ENCODE measurements at places on chromosomes 3 and 15.

DNA sequence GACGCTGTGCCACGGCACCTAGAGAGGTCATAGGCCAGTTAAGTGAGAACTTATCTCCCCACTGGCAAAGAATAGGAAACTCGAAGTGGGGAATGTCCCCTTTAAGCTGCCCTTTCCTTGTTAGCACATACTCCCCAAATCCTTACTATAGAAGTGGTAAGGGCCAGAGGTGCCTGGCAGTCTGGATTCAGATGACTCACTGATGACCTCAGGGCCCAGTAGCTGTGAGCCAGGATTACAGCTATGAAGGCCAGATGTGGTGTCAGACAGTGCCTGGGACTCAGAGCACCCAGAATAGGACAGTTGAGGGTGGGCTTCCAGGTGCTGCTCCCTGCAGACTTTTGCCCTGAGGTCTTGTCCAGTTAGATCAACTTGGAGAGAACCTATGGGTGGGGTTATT lies 37.7 kb downstream of the PDIA5 start:
- DNase-seq: peak; percentile 63

- DNase-seq: peak; percentile 25
These were observed 6.3 kb downstream of the MTMR10 start for GRCh38 chr15:30985081-30985531.

- no peak for DNase-seq
These were observed 7.8 kb upstream of the KIF7 start for GRCh38 chr15:89662893-89663626.

- DNase-seq: no peak
These were observed 52.7 kb upstream of the GCNT3 start for GRCh38 chr15:59558851-59559250.

- no peak for DNase-seq
These were observed 61.6 kb downstream of the DCBLD2 start for GRCh38 chr3:98839846-98840245.

- no peak for DNase-seq
These were observed 370.9 kb downstream of the NR2F2 start for GRCh38 chr15:96701443-96701842.

GRCh38 chr3:157916672-157917071 lies 189.5 kb downstream of the SHOX2 start:
- DNase-seq: no peak

- no peak for DNase-seq
These were observed 62.5 kb upstream of the LIPC start for GRCh38 chr15:58369261-58369701.

DNA sequence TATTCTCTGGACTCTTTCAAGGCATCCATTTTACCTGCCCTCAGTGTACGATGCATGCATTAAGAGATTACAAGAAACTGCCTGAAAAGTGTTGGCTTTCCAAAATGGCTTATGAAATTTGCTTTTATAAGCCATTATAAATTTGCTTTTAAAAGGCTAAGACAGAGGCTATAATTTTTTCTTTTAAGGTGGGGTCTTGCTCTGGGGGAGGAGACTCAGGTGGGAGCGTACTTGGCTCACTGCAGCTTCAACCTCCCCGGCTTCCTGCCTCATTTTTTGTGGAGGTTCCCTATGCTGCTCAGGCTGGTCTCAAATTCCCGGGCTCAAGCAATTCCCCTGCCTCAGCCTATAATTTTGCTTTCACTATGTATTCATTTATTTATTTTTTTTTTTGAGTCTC lies 17.6 kb downstream of the TRA2B start:
- DNase-seq: no peak

GRCh38 chr15:51335538-51336410 lies 2.6 kb downstream of the CYP19A1 start:
- DNase-seq: no peak

GRCh38 chr3:93904568-93904967 lies 69.1 kb downstream of the PROS1 start:
- no peak for DNase-seq

DNA sequence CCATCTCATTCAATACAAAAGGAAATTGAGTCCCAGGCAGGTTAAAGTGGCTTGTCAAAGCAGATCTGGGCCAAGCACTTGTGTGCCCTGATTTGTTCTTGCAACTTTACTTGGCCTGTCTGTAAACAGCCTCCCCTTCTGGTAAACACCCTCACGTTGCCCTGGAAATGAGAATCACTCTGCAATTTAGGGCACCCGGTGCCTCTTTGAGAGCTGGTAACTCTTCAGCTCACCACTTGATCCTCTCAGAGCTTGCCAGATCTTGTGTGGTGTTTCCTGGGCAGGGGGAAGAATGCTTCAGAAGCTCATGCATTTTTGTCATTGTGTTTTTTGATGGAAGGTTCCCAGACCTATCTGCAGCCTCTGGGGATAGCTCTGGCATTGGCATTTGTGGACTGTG lies 11.3 kb downstream of the MED12L start:
- DNase-seq: no peak

- DNase-seq: no peak
These were observed 311.2 kb upstream of the TMC3 start for GRCh38 chr15:81685237-81685636.

GRCh38 chr3:156750874-156751245 lies 75.3 kb upstream of the LEKR1 start:
- DNase-seq: no peak

DNA sequence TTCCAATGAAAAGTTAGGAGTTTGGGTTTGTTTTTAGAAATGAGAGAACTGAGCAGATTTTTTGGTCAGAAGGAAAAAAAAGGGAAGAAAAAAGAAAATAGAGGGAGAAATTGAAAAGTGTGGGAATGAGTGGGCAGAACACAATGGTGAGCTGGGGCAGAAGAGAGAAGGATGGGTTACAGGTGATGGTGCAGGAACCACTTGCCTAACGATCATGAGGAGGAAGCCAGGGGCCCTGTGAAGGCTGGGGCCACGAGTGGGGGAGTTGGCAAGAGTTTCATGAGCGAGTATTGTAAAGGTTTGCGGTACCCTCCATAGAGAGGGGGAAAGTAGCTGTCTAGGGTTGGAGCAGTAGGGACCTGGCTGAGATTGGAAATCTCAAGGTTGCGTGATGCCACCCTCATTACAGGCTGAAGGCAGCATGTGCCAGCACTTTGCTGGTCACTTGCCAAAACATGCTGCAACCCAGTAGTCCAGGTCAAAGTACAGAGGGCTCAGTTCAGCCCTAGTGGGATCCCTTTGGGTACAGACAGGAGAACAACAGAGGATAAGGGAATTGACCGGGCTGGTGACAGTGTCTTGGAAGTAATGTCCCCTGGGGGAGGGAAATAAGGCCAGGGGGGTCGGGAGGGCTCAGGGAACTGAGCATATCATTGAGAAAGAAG lies 6.6 kb downstream of the IVD start:
- no peak for DNase-seq

DNA sequence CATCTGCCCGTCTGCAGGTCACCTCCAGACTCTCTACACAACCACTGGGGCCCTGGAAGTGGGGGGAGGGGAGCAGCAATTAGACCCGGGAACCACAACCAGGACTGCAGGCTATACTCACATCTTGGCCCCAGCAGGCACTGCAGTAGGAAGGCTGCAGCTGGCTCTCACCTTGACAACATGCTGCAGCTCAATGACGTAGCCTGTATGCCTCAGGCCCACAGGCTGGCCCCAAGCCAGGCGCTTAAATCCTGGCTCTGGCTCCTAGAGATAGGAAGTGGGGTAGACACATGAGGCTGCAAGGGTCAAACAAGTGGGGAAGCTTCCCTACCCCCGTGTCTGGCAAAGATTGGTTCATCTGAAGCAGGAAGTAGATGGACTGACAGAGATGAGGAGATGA lies 4.6 kb upstream of the QRICH1 start:
- peak; percentile 52 for DNase-seq

DNA sequence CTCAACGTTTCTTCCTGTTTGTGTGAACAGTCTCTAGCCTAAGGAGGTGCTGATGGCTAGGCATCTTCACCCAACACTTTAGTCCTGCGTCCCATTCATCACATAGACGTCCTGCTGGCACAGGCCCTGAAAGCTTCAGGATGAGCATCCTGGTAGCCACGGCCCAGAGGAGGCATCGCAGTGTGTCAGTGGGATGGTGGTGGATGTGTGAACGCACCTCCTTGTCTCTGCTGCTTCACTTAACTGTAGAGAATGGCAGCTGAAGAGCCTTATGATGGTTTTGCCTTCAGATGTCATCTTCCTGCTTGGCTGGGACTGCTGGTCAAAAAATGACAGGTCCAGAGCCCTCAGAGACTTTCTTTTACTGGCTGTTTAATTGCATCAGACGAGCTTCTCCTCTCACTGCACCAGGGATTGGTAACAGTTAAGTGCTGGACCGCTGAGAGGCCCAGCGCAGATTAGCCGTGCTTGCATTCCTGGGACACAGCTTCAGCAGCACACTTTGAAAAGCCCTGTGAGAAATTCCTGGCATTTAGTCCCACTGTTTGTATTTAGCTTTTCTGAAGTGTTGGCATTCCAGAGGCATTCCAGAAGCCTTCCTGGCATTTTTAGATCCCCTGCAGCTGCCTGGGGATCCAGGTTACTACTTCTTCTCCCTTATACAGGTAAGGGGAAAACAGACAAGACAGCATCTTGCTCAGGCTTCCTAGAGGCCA lies 132.4 kb upstream of the PLXNA1 start:
- no peak for DNase-seq

GRCh38 chr3:106006571-106006970 lies 137.8 kb upstream of the CBLB start:
- no peak for DNase-seq

GRCh38 chr3:60246361-60246760 lies 1004.9 kb downstream of the FHIT start:
- DNase-seq: no peak
